T-cell (primary cell): ENCODE measurements at places on chromosomes 11 and 22. TPM values are rescaled to one million over a fixed set of nuclear protein-coding genes. Genes with fewer than 3 reads are reported as not detected.
A peak's percentile ranks its signal among the peaks of the same experiment; 100 is the strongest.

DNA sequence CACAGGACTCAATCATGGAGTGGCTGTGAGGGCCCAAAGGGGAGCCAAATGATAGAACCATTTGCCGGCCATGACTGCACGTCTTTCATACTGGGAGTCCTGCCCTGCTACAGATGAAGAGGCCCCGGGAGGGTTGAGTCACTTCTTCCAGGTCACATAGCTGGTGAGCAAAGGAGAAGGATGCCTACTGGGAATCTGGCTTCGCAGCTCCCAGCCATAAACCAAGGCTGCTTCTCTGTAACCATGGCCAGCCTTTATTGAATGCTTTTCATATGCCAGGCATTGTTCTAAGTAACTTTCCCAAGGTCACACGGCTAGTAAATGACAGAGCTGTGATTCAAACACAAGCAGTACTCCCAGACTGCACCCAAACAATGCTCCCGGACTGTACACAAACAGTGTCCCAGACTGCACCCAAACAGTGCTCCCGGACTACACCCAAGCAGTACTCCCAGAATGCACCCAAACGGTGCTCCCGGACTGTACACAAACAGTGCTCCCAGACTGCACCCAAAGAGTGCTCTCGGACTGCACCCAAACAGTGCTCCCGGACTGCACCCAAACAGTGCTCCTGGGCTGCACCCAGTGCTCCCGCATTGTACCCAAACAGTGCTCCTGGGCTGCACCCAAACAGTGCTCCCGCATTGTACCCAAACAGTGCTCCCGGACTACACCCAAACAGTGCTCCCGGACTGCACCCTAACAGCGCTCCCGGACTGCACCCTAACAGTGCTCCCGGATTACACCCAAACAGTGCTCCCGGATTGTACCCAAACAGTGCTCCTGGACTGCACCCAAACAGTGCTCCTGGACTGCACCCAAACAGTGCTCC is 89.8 kb downstream of the FBXO7 start:
- no peak for DNase-seq

- no peak for DNase-seq
These were observed 25.5 kb upstream of the CAT start for GRCh38 chr11:34413263-34413662.

Gene APOA1
- not detected for total RNA-seq

DNA sequence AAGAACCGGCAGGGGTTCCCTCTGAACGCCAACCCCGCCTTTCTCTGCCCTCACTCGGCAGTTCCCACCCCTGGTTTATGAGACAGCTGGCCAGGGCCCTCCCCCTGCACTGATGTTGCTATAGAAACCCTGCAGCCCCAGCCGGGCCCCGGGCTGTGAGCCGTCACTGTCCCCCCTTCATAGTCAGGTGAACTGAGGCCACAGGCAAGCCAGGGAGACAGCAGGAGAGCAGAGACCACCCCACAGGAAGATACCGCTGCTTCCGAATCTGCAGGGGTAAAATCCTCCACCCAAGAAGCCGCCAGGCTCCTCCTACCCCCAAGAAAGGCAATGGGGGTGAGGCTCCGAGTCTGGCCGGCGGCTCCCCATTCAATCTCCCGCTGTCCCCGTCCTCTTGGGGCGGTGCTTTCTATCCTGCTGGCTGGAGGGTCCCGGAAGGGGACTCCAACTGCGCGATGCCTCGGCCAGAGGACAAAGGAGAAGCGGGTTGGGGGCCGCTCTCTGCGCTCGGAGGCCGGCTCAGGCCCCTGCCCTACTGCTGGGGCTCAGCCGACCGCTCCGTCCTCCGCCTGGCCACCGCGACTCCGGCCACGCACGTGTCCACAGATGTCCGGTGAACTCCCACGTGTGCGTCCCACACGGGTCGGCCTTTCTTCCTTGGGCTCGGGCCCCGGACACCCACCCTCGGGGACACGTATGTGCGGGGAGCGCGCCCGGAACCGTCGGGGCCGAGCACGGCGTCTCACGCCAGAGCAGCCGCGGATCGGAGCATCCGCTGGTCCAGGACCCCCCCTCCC is 587 bp downstream of the SLC25A22 start:
- peak; percentile 72 for DNase-seq

Gene TOLLIP
- total RNA-seq, result 54.1 TPM

DNA sequence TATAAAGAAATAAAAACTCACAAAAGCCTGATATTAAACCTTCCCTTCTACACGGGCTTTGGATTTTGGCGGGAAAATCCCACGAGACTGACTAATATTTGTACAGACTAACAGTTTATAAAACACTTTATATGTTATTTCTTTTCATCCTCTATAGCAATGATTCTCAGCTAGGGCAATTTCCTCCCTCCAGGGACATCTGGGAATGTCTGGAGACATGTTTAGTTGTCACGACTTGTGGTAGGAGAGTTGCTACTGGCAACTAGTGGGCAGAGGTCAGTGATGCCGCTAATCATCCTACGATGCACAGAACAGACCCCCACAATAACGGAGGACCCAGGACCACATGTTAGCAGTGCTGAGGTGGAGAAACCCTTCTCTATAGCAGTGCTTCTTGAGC is 304.8 kb upstream of the PITPNB start:
- DNase-seq, result no peak

GRCh38 chr11:113481226-113481625 is 6.0 kb upstream of the DRD2 start:
- DNase-seq, result no peak

- DNase-seq, result peak; percentile 75
These were observed 14.7 kb downstream of the GGA1 start for GRCh38 chr22:37623075-37624016.

DNA sequence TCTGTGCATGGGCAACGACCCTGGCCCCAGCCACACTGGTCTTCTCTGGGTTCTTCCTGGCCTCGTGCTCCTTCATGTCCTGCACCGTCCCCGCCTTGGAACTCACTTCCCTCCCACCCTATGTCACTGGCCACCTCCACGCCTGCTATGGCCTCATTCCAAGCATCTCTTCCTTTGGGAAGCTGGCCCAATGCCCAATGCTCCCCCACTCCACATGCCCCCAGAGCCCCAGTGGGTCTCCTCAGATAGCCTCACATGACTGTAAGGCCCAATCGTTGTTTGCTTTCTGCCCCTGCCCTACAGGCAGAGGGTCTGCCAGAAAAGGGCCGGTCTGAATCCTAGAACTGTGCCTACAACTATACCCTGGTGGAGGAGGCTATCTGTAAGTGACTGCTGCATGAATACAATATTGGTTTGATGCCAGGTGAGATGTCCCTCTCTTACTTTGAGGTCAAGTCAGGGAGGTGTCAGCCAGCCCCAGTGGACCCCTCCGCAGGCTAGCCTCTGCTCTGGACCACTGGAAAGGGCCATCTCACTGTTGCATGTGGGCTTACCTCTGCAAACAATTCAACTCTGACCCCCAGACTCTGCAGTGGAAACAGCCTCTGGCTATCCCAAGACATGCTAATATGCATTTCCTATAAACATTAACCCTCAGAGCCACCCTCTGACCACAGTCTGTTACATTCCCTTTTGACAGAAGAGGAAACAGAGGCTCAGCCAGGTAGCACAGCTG is 2.1 kb upstream of the GNAZ start:
- no peak for DNase-seq

Gene USH1C
- not detected for total RNA-seq

DNA sequence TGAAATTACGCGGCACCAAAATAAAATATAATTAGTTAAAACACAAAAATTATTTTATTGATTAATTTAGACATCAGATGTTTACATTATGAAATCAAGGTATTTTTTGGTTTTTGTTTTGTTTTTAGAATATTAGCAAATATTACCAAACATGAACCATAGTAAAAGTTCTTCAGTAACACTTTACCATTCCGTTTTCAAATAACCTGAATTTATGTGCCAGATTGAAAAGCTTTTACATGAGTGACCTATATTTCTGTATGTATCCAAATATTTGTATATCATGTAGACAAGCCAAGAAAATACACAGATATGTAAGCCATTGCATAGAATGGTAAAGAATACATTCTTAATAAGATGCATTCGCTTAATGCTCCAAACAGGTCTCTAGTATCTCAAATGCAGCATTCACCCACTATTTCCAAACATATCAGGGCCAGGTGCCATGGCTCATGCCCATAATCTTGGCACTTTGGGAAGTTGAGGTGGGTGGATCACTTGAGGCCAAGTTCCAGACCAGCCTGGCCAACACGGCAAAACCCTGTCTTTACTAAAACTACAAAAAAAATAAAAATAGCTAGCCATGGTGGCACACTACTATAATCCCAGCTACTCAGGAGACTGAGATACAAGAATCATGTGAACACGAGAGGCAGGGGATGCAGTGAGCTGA is 102.4 kb upstream of the SERPIND1 start:
- DNase-seq, result no peak

Gene ARHGAP8
- total RNA-seq, result 4.7 TPM

Gene OR5A1
- total RNA-seq, result not detected

GRCh38 chr11:101442936-101443521 is 140.8 kb downstream of the TRPC6 start:
- DNase-seq, result no peak

Gene TRIM48
- total RNA-seq, result not detected

Gene TTLL12
- total RNA-seq, result 17.5 TPM

DNA sequence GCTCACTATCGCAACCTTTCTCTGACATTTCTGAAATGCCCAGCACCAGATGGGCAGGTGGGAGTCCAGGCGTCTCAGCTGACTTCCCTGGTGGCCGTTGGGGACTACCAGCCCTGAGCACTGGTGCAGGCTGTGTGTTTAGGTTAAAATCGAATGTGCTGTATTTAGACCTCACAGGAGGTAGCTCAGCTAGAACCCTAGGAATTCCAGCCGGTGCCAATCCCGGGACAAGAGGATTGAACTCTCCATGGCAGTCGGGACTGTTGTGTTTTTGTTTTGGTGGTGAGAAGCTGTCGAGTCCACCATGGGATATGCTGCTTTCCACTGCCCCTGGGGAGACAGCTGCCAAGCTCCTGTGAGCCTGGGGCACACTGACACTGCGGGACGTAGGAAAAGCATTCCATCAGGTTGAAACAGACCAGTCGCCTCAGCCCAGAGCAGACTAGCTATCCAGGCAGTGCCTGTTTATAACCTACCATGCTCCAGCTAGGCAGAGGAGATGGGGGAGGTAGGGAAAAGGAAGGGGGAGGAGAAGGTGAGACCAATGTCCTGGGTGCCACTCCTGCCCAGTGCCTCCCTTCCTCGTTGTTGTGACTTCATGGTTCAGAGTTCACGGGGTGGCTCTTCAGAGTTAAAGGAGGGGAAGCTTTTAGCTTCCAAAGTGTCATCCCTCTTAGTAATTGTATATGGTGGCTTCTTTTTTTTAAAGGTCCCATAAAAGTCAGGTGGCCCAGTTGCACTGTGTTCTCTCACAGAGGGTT is 53.0 kb downstream of the MICAL2 start:
- no peak for DNase-seq

DNA sequence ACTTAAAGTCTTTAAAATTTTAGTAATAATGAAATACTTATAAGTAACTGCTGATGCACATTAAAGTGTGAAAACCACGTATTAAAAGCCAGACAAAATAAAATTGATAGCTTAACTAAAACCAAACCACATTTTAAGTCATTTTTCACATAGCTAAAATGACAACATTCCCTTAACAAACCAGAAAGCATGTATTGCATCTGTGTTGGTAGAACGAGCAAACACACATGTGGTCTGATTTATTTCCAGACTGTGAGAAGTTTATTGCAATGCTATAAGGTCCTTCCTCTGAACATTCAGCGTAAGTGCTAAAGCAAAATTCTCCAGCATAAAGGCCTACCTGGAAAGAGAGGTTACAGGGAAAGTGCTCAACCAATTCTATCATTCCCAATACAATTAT is 57.8 kb downstream of the ARHGAP20 start:
- no peak for DNase-seq

DNA sequence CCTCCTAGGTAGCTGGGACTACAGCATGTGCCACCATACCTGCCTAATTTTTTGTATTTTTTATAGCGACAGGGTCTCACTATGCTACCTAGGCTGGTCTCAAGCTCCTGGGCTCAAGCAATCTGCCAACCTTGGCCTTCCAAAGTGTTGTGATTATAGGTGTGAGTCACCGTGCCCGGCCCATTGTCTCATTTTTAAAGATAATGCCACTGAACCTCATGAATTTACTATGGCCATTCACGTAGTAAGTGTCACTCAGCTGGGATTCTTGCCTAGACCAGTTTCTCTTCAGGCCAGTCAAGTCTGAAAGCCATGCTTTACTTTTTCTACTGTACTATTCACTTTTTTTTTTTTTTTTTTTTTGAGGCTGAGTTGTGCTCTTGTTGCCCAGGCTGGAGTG is 22.4 kb downstream of the DEPDC5 start:
- no peak for DNase-seq

DNA sequence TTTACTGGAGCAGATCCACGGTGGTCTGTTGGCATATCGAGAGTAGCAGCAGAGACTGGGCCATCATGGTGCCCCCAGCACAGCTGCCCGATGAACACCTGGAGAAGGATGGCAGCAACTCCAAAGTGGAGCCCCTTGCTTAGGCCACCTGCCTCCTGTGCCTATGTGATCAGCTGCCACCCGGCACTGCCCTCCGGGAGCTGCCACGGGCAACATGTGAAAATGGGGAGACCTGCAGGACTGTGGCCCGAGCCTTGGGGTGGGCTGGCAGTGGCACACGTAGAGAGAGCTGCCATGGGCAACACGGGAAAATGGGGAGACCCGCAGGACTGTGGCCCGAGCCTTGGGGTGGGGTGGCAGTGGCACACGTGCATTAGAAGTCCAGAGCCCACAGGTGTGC is 3.1 kb downstream of the FXYD2 start:
- no peak for DNase-seq

DNA sequence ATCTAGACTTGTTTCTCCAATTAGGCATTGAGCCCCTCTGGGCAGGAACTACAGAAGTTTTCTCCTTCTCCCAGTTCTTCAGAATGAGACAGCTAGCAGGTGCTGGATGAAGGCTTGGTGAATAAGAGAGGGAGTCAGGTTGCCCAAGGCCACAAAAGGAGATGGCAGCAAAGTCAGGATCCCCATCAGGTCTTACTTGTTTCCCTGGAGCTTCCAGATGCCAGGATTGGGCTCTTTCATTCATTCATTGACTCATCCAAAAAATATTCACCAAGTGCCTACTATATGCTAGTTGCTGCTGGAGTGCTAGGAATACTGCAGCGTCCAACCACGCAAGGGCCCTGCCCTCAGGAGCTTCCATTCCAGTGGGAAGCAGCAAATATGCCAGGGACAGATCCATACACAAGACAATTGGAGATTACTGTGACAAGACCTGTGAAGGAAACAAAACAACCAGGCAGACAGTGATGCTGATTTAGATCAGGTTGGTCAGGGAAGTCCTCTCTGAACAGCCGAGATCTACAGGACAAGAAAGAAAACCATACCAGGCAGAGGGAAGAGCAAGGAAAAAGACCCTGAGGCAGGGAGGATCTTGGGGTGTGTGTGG is 24.6 kb upstream of the LMO1 start:
- DNase-seq, result no peak

Gene PNPLA3
- total RNA-seq, result 0.26 TPM

- DNase-seq, result no peak
These were observed 73.3 kb upstream of the B3GAT1 start for GRCh38 chr11:134485316-134485715.

- no peak for DNase-seq
These were observed 30.1 kb upstream of the CECR2 start for GRCh38 chr22:17339095-17339693.

Gene FDXACB1
- 6.0 TPM for total RNA-seq

GRCh38 chr11:66184728-66185127 is 83.7 kb upstream of the RAB1B start:
- DNase-seq, result no peak
